Cardiac muscle cell (in vitro differentiated cells and primary cell): ENCODE measurements at places on chromosomes 12 and 14. TPM values are rescaled to one million over a fixed set of nuclear protein-coding genes. Genes with fewer than 3 reads are reported as not detected.
A peak's percentile ranks its signal among the peaks of the same experiment; 100 is the strongest.

DNA sequence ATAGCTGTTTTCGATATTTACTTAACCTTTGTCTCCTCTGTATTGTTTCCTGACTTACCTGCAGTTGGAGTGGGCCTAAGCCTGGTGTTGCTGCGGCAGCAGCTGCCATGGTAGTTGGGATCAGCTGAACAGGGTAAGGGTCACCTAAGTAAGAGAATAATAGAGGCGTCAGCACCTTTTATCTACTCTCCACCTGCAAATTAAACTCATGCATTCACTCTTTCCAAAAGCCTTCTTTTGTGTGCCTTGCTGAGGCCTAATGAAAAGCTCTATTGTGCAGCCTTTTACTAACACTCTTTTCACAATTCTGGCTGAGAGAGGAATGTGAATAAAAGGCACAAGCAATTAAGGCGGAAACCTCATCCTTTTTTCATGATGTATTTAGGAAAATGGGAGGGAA lies 308.7 kb downstream of the SOX5 start:
- DNase-seq, result no peak
- no peak overlapping the region for H3K4me3 ChIP-seq
- H3K36me3 ChIP-seq, result no peaks in the 10 kb centered on the region
- H3K4me1 ChIP-seq, result peaks cover 6% of the 10 kb centered on the region
- no peak overlapping the region for H3K27ac ChIP-seq

- no peaks in the 10 kb centered on the region for H3K27me3 ChIP-seq
- H3K36me3 ChIP-seq, result no peaks in the 10 kb centered on the region
- H3K4me3 ChIP-seq, result no peak overlapping the region
- DNase-seq, result no peak
- no peak overlapping the region for H3K27ac ChIP-seq
Observed at GRCh38 chr14:96512602-96513397, 10.6 kb downstream of the PAPOLA start.

DNA sequence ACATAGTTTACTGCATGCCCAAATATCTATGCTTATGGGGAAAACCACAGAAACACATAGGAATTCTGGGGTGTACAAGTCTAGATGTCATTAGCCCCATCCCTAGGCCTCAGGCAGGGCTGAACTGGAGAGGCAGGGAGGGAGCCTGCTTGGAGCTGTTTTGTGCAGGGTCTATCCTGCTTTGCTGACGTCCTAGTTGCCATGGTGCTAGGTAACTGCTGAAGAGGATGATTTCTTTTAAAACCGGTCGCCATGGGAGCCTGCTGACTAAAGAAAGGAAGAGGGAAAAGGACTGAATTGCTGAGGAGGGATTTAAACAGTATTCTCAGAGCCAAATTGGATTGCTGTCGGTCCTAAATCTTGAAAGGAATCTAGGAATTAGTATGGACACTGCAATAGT lies 10.7 kb downstream of the GPR19 start:
- no peaks in the 10 kb centered on the region for H3K27me3 ChIP-seq
- H3K4me1 ChIP-seq, result peaks cover 10% of the 10 kb centered on the region
- DNase-seq, result no peak
- no peak overlapping the region for H3K27ac ChIP-seq

ADAM21 gene
- 0.07 TPM in 1 of 2 replicates, not detected in the other for total RNA-seq

GRCh38 chr12:110102255-110102654 lies 21.9 kb upstream of the IFT81 start:
- H3K4me1 ChIP-seq, result peaks cover 7% of the 10 kb centered on the region
- no peaks in the 10 kb centered on the region for H3K36me3 ChIP-seq
- H3K4me3 ChIP-seq, result no peak overlapping the region
- no peaks in the 10 kb centered on the region for H3K27me3 ChIP-seq
- DNase-seq, result peak; percentile 52

GRCh38 chr12:68233498-68233897 lies 7.9 kb upstream of the IL26 start:
- no peaks in the 10 kb centered on the region for H3K36me3 ChIP-seq
- no peak overlapping the region for H3K4me3 ChIP-seq
- H3K27me3 ChIP-seq, result no peaks in the 10 kb centered on the region
- no peak for DNase-seq
- H3K27ac ChIP-seq, result no peak overlapping the region
- H3K4me1 ChIP-seq, result peaks cover 19% of the 10 kb centered on the region

DNA sequence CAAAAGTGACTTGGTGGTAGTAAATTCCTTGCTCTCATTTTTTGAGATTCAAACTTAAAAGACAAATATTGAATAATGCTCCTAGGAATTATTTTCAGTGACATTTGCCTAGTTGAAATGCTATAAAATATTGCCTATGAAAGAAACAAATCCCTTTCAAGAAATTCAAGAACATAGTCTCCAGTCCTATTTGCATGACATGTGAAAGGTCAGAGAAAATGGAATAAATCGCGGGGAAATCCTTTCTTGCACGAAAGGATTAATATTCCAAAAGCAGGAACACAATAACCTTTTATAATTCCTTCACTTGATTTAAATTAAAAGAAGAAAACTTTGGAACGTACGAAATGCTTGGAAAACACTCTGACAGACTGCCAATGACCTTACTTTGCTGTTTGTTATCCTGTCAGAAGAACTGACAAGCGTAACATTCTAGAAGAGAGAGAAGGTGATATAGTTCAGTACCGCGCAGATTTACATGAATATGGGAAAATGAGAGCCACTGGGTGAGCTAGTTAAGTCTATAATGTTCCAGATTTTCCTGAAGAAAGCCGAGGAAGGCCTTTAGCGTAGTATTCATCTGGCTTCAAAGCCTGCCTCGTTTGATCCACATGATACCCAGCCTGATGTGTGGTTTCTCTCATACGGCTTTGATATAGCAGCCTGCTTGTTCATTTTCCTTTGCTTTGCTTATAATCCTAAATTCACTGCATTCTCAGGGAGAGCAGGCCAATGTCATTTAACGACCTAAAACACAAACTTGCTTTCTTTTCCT lies 103.0 kb downstream of the PRIMA1 start:
- no peaks in the 10 kb centered on the region for H3K36me3 ChIP-seq
- H3K4me3 ChIP-seq, result no peak overlapping the region
- no peaks in the 10 kb centered on the region for H3K27me3 ChIP-seq
- no peak overlapping the region for H3K27ac ChIP-seq
- no peak for DNase-seq
- peaks cover 3% of the 10 kb centered on the region for H3K4me1 ChIP-seq

- H3K27ac ChIP-seq, result no peak overlapping the region
- DNase-seq, result no peak
- peaks cover 43% of the 10 kb centered on the region for H3K36me3 ChIP-seq
- no peaks in the 10 kb centered on the region for H3K4me1 ChIP-seq
Observed at GRCh38 chr12:118029166-118029565, 12.7 kb downstream of the RFC5 start.

DNA sequence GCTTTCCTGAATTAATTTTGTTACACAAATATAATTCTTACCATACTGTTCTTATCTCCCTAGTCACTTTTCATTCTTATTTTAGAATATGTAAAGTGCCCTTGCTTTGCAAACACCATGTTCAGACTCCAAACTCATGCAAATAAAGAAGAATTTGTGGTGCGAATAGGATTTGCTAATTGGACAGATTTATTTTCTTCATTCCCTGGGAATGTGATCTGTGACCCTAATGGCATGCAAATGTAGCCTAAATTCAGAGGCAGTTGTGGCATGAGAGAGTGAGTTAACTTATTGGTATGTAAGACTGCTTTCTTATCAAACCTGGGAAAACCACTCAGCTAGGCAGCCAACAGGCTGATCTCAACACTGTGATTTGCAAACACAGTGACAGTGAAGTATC lies 10.0 kb downstream of the CAPZA3 start:
- H3K27ac ChIP-seq, result peak overlapping the region; percentile 72
- H3K36me3 ChIP-seq, result no peaks in the 10 kb centered on the region
- peak; percentile 92 for DNase-seq
- H3K4me1 ChIP-seq, result peaks cover 53% of the 10 kb centered on the region
- H3K4me3 ChIP-seq, result no peak overlapping the region

DNA sequence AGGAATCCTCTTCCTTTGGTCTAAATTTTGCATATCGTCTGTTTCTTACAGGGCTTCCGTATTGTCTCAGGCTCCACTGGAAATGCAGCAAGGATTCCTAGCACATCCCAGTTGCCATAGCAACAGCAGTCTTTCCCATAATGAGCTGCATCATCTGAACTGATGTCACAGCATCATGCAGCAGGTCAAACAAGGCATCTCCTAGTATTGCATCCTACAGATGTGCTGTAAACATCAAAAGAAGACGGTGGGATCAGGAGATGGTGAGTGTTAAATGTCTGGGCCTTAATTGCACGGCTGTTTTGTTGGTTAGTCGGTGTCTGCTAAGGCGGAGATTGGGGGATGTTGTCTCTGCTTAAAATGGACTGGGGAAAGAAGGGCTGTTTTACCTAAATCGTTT lies at the start of gene AKAP6:
Gene AKAP6, plus strand, starts transcription at position 153 of the 400 bp plus-strand sequence. CDS start 104,196 bp downstream, outside the sequence.
- no peaks in the 10 kb centered on the region for H3K36me3 ChIP-seq
- H3K4me3 ChIP-seq, result no peak within 1 kb of the TSS
- no peak for DNase-seq
- peaks cover 14% of the 10 kb centered on the region for H3K4me1 ChIP-seq
- H3K27ac ChIP-seq, result no peak within 1 kb of the TSS
